ENCODE measurements at places on chromosomes 2 and 18.

DNA sequence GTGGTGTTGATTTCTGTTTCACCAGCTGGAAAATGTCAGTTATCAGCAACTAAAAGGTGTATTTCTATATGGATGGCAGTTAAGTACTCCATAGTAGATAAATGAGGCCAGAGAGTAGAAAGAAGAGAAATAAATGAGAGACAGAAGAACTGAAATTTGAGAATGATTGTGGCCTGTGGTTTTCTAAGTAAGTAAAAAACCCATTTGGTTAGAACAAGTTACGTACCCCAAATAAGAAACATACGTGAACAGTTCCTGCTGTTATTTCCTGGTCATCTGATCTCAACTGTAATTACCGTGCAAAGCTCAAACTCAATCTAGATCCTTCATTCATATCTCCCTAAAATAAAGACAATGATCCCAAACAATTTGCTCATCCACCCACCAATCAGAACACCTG is 181.3 kb downstream of the PID1 start:
- DNase-seq: no peak

DNA sequence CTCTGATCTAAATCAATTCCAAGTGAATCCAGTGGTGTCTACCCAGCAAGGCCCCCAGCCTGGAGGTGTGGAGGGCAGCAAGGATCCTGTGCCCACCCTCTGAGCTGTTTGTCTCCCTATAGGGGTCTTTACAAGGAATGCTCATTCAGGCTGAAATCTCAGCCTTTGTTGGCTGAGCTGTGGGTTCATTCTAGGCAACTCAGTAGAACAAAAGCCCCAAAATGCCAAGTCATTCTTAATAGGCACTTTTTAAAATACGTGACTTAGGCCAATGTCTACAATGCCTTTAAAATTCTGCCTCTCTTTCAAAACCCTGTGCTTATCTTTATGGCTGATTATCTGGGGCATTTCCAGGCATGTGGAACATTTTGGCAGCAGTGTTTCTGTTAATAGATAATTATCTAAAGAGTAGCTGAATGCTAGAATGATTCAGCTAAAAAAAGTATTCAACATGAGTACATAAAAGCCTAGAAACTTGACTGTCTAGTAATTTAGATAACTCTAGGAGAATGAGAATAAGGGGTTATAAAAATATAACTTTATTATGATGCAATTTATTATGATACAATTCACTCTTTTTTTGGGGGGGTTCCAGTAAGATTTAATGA is 7.4 kb downstream of the UGT1A6 start:
- DNase-seq: no peak

GRCh38 chr2:238820916-238821315 is 27.0 kb upstream of the TWIST2 start:
- DNase-seq: no peak

DNA sequence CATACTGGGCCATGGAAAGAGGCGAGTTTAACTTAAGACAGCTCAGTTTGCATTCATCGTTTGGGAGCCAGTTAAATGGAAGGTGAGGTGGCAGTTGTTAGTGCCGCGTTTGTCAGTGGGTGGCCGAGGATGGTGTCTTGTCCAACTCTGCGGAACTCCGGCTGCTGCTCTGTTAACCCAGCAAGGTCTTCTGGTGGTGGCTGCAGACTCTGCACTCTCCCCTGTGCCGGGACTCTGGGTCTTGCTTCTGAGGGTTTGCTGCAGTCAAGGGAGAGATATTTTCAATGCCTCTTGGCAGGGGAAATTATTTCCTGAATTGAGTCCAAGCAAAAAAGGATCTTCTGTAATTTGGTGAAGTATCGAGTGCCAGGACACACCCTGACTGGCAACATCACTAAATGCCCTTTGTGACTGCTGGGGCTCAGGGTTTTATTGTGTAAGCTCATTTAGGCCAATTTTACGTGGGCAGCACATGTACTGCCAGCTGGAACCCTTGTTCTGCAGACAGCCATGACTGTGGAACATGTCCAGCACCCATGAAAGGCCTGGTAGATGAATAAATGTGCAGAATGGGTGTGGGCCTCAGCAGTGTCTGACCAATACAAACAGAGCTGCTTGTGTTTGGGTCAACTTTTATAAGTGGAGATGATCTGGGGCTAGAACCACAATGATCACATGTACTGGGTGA is 58.1 kb downstream of the IL1R2 start:
- DNase-seq: no peak

DNA sequence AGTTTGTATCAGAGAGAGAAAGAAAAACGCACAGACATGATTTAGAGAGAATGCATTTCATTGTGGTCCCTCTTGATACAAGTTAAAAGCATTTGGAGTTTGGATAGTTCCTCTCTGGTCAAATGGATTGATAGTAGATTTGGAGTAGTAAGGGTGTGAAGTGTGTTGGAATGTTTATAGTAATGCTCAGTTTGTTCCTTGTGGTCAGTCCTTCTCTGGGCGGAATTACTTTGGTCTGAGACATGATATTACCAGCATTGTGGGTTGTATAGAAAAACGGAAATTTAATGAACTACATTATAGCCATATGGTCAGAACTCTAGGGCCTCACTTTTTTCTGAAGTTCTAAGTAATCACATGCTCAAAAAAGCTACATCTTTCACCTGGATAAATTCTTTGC is 178.9 kb downstream of the AGAP1 start:
- no peak for DNase-seq

- no peak for DNase-seq
These were observed 211.9 kb downstream of the AGPS start for GRCh38 chr2:177604271-177605065.

DNA sequence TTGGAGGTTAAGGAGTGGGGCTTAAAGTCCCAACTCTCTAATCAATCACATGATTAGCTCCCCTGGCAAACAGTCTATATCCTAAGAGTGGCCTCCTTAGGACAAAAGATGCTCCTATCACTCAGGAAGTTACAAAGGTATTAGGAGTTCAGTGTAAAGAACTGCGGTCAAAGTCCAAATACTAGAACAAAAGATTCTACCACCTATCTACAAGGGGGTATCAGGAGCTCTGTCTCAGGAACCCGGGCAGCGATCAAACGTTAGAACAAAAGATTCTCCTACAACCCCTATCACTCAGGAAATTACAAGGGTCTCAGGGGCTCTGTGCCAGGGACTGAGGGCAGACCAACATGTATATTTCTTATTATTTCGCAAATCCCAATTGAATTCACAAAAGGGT is 58.0 kb downstream of the DTNB start:
- DNase-seq: no peak

DNA sequence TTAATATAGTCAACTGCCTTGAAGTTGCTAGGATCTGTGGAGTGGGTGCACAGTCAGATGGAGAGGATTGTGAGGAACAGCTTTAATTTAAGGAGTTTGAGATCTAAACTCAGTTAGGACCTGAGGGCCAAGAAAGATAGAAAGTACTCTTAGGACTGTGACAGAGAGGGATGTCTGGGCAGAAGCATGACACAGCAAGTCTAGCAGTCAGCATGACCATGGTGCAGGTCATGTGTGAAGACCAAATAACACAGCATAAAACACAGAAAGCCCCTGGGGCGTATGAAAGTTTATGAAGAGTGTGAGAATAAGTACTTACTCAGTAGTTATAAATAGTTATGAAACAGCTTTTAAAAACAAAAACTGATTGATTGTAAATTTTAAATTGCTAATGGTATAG is 107.2 kb downstream of the GALNT1 start:
- DNase-seq: no peak

DNA sequence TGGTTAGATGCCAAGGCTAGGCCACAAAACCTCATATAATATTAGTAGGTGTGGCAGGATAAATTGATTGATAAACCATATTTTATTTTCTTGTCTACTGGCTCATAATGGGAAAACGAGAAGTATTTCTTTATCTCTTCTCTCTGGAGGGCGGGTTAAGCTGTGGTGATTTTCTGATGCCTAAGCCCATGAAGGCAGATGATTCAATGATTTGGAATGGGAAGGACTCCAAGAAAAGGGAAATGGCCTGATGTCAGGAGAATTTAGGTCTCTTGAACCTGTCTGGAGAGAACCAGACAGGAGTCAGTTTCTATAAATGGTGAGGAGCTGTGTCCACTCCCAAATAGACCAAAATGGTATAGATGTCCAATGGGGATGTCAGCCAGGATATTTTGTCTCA is 18.7 kb upstream of the MAP4K3 start:
- DNase-seq: no peak

DNA sequence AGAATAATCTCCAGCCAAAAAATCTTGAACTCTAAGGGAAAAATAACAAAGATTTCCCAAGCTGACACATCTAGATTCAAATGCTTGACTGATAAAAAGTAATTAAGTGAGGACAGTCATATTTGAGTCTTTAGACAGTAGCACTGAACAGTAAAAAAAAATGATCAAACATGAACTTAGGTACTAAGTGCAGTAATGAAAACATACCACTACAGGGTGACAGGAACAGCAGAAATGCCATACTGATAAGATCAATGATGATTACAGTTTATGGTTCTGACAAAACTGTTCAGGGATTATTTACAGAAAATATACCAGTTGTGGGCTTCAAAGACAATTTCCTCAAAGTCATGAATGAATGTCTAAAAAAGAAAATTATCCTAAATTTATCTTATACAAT is 80.3 kb downstream of the OSBPL1A start:
- DNase-seq: no peak

GRCh38 chr2:3214065-3214464 is 163.6 kb downstream of the EIPR1 start:
- no peak for DNase-seq

DNA sequence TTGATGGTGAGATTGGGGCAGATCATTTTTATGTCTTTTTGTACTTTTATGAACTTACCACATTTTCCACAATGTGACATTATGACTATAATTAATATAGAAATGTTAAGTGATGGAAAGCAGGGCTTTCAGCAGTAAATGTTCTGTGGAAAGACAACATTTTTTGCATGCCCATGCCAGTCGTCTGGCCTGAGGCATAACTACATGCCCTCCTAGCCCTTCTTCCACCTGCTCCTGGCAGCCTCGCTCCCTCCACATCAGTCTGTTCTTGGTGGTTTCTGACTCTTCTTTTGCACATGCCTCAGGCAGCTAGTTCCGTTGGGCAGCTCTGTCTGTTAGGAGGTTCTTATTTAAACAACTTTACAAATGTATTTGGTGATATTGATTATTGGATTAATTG is 182.0 kb upstream of the TWIST2 start:
- no peak for DNase-seq

DNA sequence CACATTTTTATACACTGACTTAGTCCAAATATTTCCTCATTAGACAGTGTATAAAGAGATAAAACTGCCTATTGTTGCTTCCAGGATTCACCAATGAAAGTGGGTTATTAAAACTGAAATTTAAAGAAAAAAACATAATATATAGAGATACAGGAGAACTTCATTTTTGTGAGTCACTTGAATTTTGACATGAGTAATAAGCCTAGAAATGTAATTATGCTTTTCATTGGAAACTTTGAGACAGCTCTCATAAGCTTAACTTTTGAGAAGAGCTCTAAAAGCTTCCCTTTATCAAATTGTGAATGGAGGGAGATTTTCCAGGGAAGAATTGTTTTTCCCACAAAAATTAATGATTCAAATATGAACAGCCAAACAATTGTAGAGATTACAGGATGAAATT is 14.1 kb downstream of the DYNC2LI1 start:
- DNase-seq: no peak

GRCh38 chr2:54610700-54611099 is 112.8 kb upstream of the EML6 start:
- DNase-seq: no peak

DNA sequence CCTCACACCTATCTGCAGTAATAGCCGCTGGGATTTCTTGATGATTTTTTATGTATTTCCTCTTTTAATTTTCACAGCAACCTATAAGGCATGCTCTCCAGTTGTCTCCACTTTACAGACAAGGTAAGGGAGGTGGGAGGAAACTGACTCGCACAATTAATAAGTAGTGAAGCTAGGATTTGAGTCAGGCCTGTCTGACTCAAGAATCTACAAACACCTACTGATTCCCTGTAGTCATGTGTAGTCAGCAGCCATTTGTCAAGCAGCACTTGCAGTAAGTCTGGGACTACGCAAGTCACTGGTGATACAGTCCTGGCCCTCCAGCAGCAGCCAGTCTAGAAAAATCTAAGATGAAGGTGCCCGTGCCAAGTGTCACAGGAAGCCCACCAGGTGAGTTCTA is 193.6 kb upstream of the PKDCC start:
- no peak for DNase-seq

DNA sequence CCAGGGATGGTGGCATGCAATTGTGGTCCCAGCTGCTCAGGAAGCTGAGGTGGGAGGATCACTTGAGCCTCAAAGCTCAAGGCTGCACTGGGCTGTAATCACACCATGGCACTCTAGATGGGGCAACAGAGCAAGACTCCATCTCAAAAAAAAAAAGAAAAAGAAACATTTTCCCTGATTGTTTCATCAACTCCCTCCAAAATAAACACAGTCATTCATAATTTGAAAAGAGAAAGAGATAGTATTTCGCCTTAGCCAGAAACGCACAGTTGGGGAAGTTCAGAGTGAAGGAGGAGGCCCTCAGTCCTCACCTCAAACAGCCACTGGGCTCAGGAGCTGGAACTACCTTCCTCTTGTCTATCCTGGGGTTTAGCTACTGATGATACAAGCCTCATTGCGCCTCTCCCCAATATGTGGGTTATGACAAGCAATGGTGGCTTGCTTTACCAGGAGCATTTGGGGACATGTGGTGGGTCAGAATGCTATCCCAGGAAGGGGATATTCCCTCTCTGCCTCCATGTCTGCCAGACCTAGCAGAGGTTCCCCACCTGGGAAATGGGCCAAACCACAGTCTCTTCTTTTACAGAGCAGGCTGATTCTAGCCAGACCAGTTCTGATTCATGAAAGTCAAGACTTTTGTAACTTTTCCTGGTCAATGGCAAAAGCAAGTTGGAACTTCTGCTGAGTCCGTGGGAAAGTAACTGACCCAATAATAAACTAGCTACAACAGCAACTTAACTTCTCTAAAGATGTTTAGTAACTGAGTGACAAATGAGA is 22.2 kb upstream of the TMEM87B start:
- no peak for DNase-seq

GRCh38 chr18:23183411-23184150 is 48.3 kb downstream of the CABLES1 start:
- no peak for DNase-seq

- no peak for DNase-seq
These were observed 67.1 kb downstream of the DYNC1I2 start for GRCh38 chr2:171754254-171754939.

DNA sequence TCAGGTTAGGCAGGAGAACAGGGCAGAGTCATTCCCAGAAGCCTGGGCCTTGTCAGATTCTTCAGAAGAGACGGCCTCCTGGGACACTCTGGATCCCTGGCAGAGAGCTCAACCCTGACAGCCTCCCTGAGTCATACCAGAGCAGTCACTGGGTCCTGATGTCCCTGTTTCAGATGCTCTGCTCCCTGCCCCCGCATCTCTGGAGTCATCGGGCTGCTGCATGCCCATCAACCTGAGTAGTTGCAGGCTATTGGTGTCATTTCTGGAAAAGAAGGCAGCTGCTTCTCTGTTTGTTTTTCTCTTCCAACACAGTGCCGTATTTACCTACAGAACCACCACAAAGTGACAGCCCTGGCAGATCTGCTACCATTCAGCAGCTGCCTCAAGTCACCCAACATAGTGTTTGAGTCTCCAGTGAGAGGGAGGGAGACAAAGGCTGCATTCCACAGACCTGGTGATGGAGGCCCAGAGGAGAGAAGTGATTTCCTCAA is 145.1 kb downstream of the B3GNT2 start:
- DNase-seq: no peak
